ENCODE measurements at places on chromosomes 12 and 14.

DNA sequence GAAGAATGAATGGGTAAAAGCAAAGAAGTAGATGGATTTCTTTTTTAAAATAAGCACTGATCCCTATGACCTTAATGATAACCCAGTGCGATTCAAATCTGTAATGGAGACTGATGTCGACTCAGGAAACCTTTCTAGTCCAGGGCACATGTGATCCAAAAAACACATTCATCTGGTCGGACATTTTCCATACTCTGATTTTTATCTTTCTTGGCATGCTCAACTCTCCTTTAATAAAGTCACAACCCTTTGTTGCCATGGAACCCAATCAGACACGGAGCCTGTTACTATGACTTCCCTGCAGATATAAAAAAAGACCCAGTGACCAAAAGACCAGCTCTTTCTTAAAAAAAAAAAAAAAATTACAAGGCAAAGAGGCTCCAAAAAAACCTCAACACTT lies 27.9 kb downstream of the TMCC3 start:
- no peak for DNase-seq

DNA sequence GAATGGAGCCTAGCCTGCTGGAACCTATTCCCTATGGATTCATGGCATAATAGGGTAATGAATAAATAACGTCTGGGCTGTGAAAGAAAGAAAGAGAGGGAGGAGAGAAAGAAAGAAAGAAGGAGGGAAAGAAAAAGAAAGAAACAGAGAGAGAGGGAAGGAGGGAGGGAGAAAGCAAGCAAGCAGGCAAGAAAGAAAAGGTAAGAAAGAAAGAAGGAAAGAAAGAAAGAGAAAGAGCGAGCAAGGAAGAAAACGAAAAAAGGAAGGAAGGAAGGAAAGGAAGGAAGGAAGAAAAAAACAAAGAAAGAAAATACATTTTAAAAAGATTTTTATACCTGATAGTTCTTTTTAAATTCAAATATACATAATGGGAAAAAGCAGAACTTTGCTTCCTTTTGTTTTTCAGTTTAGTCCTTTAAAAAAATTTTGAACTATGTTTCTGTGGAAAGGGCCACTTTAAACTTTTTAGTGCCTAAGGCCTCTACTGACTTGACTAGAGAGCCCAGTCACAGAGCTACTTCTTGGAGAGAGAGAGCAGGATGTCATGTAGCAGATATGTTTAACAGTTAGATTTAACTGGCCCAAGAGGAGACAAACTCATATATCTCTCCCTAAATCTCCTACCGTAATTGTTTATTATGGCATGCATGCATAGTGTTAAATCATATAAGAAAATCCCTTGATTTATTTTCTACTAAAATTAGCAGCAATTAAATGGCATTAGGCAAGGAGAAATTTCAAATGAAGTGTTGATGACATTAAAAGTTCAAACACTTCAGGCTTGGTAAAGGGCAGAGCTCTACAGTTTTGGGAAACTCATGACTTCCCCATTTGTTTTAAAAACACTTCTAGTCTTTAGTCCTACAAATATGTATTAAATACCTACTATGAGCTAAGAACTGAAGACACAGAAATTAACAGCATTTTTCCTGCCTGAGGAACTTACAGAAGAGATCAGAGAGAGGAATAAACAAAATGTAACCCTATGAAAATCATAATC lies 305.5 kb downstream of the BCAT1 start:
- DNase-seq, result no peak

DNA sequence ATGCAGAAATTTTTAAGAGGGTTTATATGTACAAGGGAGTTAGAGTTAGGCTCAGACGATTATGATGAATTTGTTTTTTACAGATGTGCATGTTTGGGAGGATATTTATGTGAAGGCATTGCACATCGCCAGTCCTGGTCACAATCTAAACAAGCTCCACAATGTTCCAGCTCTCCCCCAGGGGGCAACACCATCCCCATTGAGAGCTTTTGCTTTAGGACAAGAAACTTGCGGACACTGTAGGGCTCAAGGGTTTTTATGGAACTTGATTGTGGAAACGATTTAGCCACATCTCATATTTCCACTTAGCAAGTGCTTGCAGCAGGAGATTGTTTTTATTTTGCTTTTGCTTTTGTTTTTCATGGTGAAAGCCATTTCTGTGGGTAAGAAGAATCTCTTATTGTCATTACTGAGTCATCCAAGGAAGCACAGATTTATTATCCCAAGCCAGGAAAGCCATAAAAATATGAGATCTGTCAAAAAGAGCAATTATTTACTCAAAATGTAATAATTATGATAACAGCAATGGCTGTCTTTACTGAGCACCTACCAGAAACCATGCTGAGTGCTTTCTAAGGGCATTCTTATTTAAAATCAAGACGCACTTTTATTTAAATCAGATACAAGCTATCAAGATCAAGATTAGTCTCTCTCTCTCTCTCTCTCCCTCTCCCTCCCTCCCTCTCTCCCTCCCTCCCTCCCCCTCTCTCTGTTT lies 276.7 kb upstream of the SRRM4 start:
- peak; percentile 45 for DNase-seq

DNA sequence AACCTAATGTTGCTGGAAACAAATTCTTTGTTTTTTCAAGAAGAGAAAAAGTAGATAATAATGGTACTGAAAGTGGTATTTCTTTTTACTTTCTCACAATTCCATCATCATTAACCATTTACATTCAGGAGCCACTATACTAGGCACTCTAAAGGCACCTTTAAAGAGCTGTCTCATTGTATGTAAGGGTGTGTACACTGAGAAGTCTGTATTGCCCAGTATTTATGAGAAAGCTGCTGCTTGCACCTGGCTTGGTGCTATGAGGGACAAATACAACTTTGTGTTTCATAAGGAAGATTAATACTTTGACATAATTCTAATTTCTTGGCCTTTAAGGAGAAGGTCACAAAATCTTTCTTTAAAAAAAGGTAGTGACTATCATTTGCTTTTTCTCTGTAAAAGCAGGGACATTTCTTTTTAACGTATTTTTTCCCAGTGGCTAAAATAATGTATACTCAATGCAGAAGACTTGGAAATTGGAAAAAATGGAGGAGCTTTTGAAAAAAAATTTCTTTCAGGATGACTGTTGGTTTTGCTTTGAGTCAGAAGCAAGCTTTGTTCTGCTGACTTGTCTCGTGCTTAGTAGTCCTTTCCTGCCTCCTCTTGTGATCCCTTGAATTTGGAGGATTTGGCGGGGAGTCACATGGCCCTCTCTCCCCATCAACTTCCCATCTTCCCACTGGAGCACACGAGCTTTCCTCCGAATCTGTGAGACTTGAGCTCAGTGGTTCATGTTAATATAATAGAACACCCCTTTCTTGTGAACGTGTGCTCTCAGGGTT lies 50.1 kb downstream of the RASSF3 start:
- DNase-seq, result no peak

- DNase-seq, result no peak
Observed at GRCh38 chr14:95679148-95679815, 6.9 kb upstream of the TCL1B start.

- no peak for DNase-seq
Observed at GRCh38 chr12:75438059-75438754, 42.3 kb upstream of the GLIPR1 start.

DNA sequence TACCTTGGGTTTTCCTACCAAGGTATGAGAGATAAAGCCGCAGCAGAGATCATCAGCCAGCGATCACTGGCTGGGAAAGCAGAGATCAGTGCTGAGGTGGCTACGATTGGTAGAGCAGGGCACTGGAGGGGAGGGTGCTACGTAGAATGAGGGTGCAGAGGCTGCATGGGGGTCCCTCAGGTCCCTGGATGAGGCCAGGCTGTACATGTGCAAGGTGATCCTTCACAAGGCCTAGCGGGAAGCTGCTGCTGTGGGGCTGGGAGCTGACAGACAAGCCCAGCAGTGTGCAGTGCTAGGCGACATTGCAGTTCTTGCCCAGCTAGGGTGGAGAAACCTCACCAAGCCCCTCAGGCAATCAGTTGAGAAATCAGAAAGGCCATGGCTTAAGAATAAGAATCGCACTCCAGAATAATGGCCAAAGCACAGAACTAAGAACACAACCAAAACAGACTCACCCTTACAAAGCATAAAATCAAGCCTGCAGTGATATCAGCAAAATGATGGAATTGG lies 37.2 kb upstream of the GPR132 start:
- DNase-seq, result no peak

DNA sequence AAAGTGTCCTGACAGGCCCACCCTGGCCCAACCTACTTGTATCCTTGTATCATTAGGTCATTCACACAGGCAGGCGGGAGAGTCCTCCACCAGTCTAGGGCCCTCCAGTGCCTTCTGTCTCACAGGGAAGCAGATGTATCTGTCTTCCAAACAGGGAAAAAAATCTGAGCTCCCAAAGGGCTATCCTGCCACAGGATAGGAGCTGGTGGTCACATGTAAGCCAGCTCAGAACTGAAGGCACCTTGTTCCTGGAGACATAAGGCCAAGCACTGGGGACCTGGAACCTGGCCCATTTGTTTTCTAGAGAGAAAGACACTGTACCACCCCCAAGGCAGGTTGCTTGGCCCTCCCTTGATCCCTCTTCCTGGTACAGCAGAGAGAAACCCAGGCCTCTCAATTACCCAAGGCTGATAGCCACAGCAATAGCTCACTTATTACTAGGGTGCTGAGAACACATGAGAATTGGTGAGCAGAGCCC lies 19.4 kb upstream of the PLEKHH1 start:
- DNase-seq, result no peak

- peak; percentile 11 for DNase-seq
Observed at GRCh38 chr12:14514154-14514842, 53.4 kb downstream of the PLBD1 start.

DNA sequence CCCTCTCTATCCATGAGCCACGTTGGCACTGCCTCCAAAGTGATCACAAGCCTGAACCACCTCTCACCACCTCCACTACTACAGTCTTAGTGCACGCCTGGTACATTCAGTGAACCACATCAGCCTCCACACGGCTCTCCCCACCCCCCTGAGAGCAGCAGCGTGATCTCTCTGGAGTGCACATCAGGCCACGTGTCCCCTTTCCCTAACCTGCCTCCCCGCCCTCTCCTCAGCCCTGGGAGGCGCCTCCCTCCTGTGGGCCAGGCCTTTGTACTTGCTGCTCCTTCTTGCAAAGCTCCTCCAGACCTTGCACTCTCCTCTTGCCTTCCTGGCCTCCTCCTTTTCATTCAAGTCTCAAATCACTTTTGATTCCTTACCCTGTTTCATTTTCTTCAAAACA lies 49.8 kb downstream of the SLC6A12 start:
- no peak for DNase-seq

DNA sequence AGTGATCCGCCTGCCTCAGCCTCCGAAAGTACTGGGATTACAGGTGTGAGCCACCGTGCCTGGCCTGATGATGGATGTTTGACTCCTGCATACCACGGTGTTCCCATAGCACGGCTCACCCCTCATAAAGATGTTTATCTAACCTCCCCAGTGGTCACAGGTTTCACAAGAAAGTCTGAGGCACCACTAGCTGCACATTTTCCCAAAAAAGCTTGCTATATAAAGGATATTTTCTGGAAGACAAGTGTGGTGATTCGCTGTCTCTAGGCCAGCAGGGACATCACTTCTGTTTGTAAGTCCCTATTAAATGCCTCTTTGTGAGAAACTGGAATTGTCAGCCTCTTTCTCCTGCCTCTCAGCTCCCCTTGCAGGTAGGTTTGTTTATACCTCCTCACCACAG lies 18.3 kb downstream of the PLEK2 start:
- no peak for DNase-seq

DNA sequence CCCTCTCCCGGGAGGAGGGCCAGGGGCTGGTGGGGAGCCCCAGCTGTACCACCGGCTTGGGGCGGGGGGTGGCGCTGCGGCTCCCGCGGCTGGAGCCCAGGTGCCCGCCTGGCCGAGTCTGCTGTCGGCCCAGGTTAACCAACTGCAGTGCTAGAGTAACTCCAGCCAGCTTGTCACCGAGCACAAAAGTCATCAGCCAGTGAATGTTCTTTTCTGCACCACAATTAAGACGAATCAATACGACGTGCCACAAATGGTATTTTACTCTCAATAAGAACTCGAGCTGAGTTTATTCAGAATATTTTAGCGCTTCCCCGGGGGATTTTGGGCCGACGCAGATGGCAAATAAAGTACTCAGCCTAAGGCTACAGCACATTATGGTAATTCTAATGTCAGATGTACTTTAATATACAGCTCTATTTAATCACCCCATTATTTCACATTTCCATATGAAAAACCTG lies 83.2 kb downstream of the BCL11B start:
- DNase-seq, result no peak

DNA sequence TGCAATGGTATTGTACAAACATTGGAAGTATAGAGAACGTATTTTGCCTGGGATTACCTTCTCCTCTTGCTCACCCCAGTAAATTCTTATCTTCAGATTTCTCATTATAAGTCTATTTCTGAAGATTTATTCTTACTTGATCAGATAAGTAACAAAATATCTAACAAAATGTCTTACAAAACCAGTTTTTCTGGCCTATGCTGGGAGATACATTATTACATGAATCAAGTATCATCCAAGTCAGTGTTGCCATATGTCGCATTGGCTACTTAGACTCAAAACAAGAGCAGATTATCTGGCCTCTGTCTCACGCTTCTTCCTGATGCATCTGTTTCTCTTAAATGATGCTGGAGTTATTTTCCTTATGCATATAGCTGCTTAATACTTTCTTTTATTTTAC lies 408.5 kb downstream of the CCER1 start:
- DNase-seq, result no peak

- DNase-seq, result no peak
Observed at GRCh38 chr12:116864371-116865160, 16.7 kb downstream of the HRK start.

DNA sequence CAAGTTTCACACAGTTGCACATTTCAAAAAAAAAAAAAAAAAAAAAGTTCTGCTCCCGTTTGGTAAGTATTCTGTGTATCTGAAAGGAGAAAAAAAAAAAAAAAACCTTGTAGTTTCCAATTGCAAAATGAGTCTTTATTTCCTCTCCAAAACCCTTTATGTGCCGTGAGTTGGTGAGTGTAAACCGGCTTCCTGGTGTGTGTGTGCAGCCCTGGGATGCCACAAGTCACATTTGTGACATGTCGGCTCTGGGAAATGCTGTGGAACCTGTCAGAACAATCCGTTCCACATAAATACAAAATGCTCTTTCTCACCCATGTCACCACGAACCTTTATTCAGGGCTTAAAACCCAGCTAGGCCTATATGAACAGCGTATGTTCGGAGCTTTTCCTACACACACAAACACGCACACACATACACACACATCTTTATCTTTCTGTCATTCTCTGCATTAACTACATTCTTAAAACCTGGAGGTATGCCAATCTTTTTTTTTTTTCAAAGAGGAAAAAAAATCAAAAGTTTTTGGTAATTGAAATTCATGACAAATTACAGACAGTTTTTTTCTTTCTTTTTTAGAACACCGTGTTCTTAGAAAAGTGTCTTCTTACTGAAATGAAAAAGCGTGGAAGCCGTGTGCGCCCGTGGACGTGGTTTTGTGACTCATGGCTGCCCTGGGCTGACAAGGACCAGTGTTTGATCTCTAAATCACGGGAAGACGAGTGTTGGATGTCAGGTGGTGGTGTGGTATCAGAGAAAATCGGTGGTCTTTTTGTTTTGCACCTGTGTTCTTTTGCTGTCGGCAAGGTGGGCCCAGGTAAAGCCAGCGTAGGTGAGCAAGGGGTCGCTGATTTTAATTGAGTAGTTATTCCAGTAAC lies 612.0 kb downstream of the VRK1 start:
- no peak for DNase-seq

Data from SJCRH30 (cell line).